SK-MEL-5 (cell line): ENCODE measurements at places on chromosomes 7 and 10. TPM values are rescaled to one million over a fixed set of nuclear protein-coding genes. Genes with fewer than 3 reads are reported as not detected.
A peak's percentile ranks its signal among the peaks of the same experiment; 100 is the strongest.

The OPN1SW gene
- not detected in 2 replicates for total RNA-seq

The TSPAN14 gene
- 43.7 and 52.1 TPM in 2 replicates for total RNA-seq

The GRID2IP gene
- 0.03 TPM in 1 of 2 replicates, not detected in the other for total RNA-seq

The PLPP4 gene
- total RNA-seq = 1.7 and 4.0 TPM in 2 replicates

The MRLN gene
- total RNA-seq = not detected in 2 replicates

The CTAGE4 gene
- not detected in 2 replicates for total RNA-seq

The ARPC1B gene
- total RNA-seq = 1,635 and 1,714 TPM in 2 replicates

The FOXP2 gene
- 0.05 and 0.37 TPM in 2 replicates for total RNA-seq

The VGF gene
- total RNA-seq = 848 and 983 TPM in 2 replicates

The C10orf143 gene
- 0.08 and 0.42 TPM in 2 replicates for total RNA-seq

The CHST3 gene
- 3.1 and 3.5 TPM in 2 replicates for total RNA-seq

The RSBN1L gene
- total RNA-seq = 27.2 and 29.3 TPM in 2 replicates

The PPP1R17 gene
- not detected in 2 replicates for total RNA-seq

The TFR2 gene
- total RNA-seq = 0.29 and 1.6 TPM in 2 replicates

The TMEM270 gene
- not detected in 2 replicates for total RNA-seq

The KCP gene
- 0.03 and 0.13 TPM in 2 replicates for total RNA-seq

The TMEM273 gene
- total RNA-seq = not detected in 2 replicates

GRCh38 chr7:155584261-155584660 lies 37.9 kb upstream of the CNPY1 start:
- no peak for DNase-seq

DNA sequence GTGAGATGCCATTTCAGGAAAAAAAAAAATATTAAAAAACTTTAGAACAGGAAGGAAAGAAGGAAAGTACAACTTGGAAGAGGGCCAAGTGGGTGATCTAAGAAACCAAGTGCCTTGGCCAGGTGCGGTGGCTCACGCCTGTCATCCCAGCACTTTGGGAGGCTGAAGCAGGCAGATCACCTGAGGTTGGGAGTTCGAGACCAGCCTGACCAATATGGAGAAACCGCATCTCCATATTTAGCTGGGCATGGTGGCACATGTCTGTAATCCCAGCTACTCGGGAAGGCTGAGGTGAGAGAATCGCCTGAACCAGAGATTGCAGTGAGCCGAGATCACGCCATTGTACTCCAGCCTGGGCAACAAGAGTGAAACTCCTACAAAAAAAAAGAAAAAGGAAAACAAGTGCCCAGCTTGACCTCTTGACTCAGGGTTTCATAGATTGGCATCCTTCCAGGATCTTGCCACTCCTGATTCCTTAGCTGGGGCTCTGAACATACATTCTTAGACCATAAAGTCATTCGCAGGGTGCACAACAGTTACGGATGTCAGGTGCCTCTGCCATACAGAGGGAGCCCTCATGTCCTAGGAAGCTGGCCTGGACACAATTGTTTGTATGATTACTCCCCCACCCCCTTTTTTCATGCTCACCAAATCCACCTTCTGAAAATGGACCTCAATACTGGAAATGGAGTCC lies 2.1 kb upstream of the GUSB start:
- DNase-seq = no peak

GRCh38 chr7:3154881-3155494 lies 111.3 kb upstream of the CARD11 start:
- peak; percentile 72 for DNase-seq

GRCh38 chr7:45184326-45185027 lies 26.9 kb downstream of the RAMP3 start:
- no peak for DNase-seq

DNA sequence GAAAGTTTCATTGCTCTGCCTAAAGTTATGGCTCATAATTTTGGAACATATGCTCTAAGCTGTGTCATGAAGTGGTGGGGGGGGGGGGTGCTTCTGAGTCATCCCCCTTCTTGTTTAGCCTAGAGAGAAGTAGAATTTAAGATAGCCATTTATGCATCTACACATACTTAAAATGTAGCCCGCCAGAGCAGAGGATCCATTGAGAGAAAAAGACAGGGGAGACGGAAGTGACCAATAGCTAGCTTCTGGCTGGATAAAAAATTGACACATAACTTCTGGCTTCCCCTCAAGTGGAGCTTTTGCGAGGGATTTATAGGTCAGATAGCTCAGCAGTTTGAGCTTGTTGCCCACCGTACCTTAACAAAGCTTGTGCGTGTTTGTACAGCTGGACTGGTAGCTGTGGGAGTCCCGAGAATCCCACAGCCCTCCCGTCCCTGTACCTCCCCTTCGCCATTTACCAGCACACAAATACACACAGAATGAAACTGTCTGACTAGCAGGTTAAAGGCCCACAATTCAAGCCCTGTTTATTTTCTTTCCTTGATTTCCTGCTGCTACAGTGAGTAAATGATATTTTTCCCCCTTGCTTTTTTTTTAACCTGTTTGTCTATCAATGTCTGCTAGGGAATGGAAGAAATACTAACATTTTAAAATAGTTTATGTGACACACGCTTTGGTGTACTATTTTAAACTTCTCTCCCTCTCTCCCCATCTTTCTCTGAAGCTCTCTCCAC lies 232.6 kb upstream of the FERD3L start:
- DNase-seq = no peak

DNA sequence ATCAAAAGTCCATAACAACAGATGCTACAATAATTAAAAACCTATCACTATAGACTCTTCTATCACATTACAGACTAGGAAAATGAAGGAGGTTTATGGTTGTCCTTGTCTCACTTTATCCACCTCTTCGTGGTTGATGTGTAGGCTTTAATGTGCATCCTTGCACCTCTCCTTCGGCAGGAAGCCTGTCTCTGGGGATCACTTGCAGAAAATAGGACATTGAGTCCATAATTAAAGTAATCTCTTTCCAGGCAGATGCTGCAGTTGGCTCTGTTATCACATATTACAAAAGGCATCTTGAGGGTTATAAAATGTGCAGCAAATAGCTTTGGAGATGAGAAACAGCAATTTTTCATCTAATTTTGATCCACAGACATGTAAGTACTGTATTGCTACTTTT lies 168.4 kb downstream of the RELN start:
- no peak for DNase-seq

DNA sequence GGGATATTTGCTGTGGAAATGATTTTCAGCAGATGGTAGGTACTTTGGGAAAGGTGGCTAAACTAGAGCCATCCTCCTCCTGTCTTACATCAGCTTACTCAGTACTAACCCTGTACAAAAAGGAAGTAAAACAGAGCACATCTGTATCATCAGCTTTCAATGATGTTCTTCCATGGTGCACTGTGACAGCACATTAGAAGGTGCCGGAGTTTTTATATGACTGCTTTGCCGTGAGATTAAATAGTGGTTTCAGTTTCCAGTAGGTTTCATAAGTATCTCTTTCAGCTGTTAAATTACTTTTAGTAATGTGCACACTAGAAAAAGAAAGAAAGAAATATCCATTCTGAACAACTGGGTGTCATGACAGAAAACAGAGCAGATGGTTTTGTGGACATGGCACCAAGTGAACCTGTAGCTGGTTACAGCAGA lies 86.5 kb downstream of the ARID5B start:
- DNase-seq = no peak

GRCh38 chr7:43692582-43693373 lies 36.5 kb downstream of the COA1 start:
- DNase-seq = no peak

DNA sequence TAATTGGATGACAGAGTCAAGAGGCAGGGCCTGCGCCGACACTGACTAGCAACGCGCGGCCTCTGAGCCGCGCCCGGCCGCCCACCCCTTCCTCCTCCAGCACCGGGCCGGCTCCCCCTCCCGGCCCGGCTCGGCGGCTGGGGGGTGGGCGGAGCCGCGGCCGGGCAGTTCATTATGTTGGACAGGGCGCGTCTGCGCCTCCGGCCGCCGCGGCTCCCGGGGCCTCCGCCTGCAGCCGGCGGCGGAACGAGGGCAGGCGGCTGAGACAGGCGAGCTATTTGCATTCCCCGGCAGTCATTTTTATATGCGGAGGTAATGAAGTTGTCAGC lies 106.7 kb downstream of the SNX10 start:
- peak; percentile 53 for DNase-seq

- DNase-seq = no peak
Observed at GRCh38 chr10:49327036-49327813, 28.3 kb downstream of the C10orf71 start.

GRCh38 chr10:133196221-133196915 lies 33.6 kb upstream of the UTF1 start:
- DNase-seq = no peak

GRCh38 chr7:87106974-87107612 lies 45.2 kb upstream of the DMTF1 start:
- DNase-seq = no peak

DNA sequence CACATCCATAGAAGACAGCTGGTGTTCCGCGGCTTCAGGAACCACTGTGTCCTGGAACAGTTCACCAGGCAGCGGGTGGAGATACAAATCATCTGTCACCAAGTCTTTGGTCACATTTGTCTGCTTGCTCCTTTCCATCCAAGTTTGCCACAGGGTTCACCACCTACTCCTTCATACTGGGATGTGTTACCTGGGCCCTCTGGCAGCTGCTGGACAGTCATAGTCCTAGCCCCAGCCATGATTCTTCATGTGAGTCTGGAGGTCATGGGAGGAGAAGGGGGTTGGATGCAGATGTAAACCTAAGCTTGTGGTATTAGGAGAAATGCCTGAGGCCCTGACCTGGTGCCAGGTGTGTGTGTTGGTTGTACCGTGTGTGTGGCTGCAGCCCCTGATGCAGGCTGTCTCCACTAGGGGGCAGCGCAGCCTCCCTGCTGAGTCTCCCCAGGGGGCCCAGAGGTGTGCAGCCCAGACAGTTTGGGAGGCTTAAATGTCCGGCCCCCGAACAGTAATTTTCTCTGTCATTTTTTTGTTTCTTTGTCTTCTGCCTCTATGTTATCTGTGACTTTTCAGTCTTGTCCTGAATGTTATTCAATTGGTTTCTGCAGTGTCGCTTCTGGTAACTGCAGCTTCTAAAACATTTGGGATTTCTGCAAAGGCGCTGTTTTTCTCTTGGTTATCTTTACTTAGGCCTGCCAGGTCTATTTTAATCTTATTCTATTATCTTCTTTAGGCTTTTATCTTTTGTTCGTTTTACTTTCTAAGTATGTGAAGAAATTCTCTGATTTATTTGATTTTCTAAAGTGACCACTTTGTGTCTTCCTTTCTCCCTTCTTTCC lies 14.8 kb downstream of the NPS start:
- peak; percentile 30 for DNase-seq

- no peak for DNase-seq
Observed at GRCh38 chr7:2110610-2111396, 121.9 kb downstream of the MAD1L1 start.

DNA sequence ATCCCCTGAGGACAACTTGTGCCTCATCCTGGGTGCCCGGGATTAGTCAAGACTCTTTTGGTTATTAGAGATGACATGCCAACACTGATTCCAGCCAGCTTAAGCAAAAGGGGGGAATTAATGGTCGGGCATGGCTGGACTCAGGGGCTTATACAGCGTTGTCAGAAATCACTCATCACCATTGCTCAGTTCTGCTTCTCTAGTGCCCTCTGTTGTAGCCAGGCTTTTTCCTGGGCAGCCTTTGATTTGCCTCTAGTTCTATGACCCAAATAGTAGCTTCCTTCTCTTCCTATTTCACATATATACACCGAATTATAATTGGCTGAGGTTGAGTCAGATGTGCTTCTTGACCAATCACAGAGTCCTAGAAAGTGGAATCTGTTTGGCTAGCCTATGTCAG lies 192.0 kb upstream of the HABP2 start:
- DNase-seq = peak; percentile 16

- DNase-seq = no peak
Observed at GRCh38 chr7:155914341-155914740, 102.1 kb upstream of the SHH start.

DNA sequence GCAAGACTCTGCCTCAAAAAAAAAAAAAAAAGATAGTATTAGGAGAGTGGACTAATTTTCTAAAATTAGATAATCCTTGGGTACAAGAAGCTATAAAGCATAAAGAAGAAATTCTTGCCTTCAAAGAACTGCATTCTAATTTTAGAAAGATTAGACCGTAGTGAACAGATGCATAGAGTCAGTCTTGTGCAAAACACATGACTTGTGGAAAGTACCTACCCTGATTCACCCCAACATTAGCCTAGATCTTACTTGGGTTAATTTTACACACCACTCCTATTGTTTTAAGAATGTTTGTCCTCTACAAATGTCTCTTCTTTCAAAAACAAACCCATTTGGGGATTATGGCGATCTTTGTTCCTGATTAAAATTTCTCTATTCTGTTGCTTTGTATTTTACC lies 38.9 kb upstream of the SP8 start:
- DNase-seq = no peak

GRCh38 chr10:23543691-23544380 lies 105.0 kb downstream of the OTUD1 start:
- no peak for DNase-seq

GRCh38 chr10:56561336-56561735 lies 200.3 kb upstream of the ZWINT start:
- DNase-seq = no peak

DNA sequence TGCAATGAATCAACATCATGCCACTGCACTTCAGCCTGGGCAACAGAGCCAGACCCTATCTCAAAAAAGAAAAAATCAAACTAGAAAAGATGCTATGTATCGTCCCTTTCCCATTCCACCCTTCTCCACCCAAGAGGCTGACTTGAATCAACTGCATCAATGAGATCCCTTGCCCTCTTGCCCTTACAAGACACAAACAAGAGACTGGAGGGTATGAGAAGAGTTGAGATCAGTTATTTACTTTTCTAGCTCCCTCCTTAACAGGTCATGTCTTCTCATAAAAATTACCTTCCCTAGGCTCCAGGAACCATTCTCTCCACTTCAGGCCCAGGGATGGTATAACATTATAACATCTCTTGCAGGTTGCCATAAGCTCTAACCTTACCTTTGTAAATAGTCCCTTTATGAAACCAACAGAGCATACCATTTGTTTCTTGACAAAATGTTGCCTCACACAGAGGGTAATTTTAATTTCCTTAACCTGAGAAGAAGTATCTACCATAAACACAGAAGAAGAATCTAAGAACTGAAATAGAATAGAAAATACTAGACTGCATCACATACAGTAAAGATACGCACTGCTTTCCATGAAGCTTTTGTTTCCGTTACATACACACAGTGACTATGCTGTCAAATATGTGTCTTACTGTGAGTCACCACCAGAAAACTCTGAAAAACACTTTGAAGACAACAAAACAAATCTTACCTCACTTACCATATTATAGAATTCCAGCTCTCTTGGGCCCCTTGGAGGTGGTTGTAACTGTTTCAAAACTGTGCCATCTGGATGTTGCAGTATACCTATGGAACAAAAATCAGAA lies 30.5 kb downstream of the IPMK start:
- no peak for DNase-seq

DNA sequence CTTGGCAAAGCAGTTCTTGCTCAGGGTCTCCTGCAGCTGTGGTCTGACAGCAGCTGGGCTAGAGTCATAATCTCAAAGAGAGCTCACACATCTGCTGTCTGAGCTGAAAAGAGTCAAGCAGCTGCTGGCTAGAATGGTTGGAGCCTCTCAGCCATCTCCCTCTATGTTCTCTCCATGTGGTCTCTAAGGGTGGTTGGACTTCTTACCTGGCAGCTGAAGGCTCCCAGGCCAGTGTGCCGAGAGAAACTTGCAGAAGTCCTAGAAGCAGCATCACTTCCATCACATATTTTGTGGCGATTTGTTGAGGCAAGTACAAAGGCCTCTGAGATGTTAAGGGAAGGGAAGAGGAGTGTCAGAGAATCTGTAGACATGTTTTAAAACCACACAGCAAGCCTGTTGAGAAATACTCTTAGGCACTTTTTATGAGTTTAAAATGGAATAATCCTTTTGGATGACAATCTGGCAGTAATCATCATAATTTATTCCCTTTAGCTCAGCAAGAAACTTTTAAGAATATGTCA lies 93.2 kb downstream of the REEP3 start:
- DNase-seq = no peak
